ENCODE measurements at places on chromosomes 16 and 17.

DNA sequence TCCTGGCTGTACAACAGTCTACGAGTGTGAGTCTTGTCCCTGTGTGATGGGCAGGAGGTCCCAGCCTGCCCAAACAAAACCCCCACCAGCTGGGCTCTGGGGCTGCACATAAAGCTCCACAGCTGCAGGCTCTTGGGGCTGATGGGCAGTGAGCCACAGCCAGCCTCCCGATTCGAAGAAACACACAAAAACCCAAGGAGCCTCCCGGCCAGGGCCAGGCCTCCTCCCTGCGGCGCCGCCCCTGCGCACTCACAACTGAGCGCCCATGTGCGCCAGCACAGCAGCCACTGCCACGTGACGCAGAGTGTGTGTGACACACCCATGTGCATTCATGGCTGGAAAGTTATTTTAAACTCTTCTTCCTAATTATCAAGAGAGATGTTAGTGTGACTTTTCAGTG lies 30.6 kb upstream of the FAAP100 start:
- DNase-seq = no peak

DNA sequence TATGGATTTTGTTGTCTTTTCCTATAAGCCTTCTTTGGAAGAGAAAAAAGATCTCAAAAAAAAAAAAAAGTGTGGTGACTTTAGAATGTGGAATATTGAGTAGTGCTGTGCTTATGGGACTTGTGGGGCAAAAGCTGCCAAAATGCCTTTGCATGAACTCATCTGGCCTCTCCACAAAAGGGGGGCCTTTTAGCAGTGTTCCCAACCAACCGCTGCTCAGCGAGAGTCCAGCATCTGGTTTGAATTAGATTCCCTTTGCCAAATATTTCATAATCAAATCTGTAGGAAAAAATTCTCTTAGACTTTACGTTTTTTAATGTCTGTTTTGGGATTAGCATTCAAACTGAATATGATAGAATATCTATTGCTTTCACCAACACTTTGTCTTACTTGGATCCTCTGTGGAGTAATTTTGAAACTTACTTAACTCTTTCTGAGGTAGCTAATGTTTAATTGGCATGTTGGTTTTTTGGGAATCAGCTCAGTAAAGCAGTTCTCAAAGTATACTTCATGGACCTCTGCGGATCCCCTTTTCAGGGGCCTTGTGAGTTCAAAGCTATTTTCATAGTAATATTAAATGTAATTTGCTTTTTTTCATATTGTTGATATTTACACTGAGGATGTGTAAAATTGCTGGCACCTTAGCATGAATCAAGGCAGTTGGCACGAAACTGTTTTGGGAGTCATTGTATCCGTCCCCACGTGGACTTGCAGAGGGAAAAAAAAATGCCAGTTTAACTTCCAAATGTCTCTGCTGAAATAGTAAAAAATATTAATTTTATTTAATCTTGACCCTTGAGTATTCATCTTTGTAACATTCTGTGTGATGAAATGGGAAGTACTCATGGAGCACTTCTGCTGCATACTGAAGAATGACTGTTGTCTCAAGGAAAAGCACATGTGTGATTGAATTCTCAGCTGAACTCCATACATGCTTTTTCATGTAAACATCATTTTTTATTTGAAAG lies 34.7 kb upstream of the VPS4A start:
- no peak for DNase-seq

GRCh38 chr17:8994319-8994718 lies 27.0 kb upstream of the NTN1 start:
- peak; percentile 74 for DNase-seq

DNA sequence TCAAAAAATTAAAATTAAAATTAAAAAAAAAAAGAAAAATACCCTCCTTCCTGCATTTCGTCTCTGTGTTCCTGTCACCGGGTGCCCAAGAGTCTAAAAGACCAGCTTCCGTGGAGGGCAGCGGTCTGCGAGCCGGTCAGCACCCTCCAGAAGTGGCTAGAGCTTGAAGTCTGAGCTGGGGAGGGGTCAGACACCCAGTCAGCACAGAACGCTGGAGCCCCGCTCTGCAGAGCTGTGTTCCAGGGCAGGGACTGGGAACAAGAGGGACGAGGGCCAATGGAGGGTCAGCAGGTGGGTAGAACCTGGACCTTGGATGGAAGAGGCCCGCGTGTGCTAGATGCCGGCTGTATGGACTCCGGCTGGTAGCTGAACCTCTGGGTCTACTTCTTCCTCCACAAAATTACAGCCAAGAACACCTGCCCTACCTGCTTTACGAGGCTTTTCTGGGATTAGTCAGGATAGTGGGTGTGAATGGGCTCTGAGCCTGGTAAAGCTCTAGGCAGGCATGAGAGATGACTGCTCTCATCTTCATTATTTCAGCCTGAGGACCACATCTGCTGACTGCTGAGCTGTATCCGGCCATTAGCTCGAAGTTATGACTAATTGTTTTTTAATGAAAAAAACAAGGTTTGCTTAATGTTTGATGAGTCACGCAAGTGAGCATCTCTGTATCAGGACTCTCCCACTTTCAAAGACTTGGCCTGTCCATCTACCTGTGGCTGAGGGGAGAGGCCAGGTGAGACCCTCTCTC lies 5.9 kb downstream of the TRPV1 start:
- DNase-seq = no peak

Data from activated CD4-positive, alpha-beta T cell treated with anti-CD3 and anti-CD28 coated beads, Interleukin-2, Interleukin-6, amounts not matched to agents 100 ng/mL and 50 ng/mL, durations not matched to agents 16 hours and 8 hours (primary cell).